ENCODE measurements at places on chromosomes 11 and 22. TPM values are rescaled to one million over a fixed set of nuclear protein-coding genes. Genes with fewer than 3 reads are reported as not detected.
A peak's percentile ranks its signal among the peaks of the same experiment; 100 is the strongest.

GRCh38 chr22:44329179-44329796 is 16.5 kb upstream of the SHISAL1 start:
- H3K27me3 ChIP-seq, result no peaks in the 10 kb centered on the region
- no peaks in the 10 kb centered on the region for H3K36me3 ChIP-seq
- H3K4me3 ChIP-seq, result no peak overlapping the region
- H3K27ac ChIP-seq, result no peak overlapping the region
- DNase-seq, result no peak

DNA sequence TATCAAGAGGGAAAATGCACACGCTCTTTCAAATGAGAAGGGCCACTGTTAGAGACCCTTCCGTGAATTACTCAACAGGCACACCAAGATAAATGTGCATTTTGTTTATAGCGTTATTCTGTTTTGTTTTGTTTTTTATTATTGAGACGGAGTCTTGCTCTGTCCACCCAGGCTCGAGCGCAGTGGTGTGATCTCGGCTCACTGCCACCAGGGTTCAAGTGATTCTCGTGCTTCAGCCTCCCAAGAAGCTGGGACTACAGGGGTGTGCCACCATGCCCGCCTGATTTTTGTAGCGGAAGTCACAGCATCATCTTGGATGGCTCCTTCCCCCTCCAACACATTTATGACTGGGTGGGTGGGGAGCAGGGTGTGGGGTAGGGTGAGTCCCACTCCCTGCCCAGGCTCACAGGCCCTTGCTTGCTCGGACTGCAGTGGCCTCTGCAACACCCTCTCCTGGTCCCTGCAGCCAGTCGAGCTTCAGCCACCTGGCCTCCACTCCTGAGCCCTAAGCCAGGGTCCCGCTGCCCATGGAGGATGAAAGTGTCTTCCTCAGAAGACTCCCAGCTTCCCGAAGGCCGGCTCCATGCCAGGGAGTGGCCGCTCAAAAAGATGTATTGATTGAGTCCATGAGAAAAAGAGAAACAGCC is 68.0 kb downstream of the RTL6 start:
- DNase-seq, result peak; percentile 69
- no peaks in the 10 kb centered on the region for H3K4me1 ChIP-seq
- H3K36me3 ChIP-seq, result no peaks in the 10 kb centered on the region

- H3K36me3 ChIP-seq, result no peaks in the 10 kb centered on the region
- no peak overlapping the region for H3K27ac ChIP-seq
- H3K4me3 ChIP-seq, result no peak overlapping the region
- H3K4me1 ChIP-seq, result peaks cover 1% of the 10 kb centered on the region
- no peak for DNase-seq
- H3K27me3 ChIP-seq, result no peaks in the 10 kb centered on the region
Measured at GRCh38 chr11:20362481-20362880, 1.0 kb upstream of the HTATIP2 start.

- H3K4me3 ChIP-seq, result no peak overlapping the region
- no peak for DNase-seq
- H3K27me3 ChIP-seq, result no peaks in the 10 kb centered on the region
- no peaks in the 10 kb centered on the region for H3K36me3 ChIP-seq
Measured at GRCh38 chr22:40189997-40190396, 12.3 kb downstream of the TNRC6B start.

- no peaks in the 10 kb centered on the region for H3K36me3 ChIP-seq
- H3K27me3 ChIP-seq, result no peaks in the 10 kb centered on the region
- no peak for DNase-seq
- H3K4me3 ChIP-seq, result no peak overlapping the region
- no peaks in the 10 kb centered on the region for H3K4me1 ChIP-seq
Measured at GRCh38 chr11:80700386-80700785, 1259.6 kb upstream of the TENM4 start.

GRCh38 chr11:29131055-29131454 is 885.8 kb downstream of the KCNA4 start:
- H3K36me3 ChIP-seq, result no peaks in the 10 kb centered on the region
- no peaks in the 10 kb centered on the region for H3K27me3 ChIP-seq
- no peak overlapping the region for H3K4me3 ChIP-seq
- H3K27ac ChIP-seq, result no peak overlapping the region

DNA sequence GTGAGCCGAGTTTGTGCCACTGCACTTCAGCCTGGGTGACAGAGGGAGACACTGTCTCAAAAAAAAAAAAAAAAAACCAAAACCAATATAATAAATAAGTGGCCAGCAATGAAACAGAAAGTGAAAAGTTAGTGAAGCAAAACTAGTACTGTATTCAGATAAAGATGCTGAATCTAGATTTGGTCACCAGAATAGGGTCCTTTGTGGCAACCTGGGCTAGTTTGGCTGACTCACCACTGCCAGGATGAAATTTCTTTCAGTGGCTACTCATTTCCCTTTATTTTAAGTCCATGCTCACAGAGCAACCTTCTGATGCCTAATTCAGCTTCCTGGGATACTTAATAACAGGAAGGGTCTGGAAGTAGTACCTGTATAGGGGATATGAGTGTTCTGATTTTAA is 26.0 kb downstream of the LIMK2 start:
- no peaks in the 10 kb centered on the region for H3K36me3 ChIP-seq
- H3K4me3 ChIP-seq, result no peak overlapping the region
- DNase-seq, result no peak
- H3K27ac ChIP-seq, result no peak overlapping the region
- no peaks in the 10 kb centered on the region for H3K27me3 ChIP-seq
- H3K4me1 ChIP-seq, result no peaks in the 10 kb centered on the region

GRCh38 chr11:88354912-88355311 is 17.4 kb upstream of the CTSC start:
- no peak overlapping the region for H3K4me3 ChIP-seq
- no peak for DNase-seq
- H3K4me1 ChIP-seq, result no peaks in the 10 kb centered on the region
- no peaks in the 10 kb centered on the region for H3K36me3 ChIP-seq
- H3K27me3 ChIP-seq, result no peaks in the 10 kb centered on the region

DNA sequence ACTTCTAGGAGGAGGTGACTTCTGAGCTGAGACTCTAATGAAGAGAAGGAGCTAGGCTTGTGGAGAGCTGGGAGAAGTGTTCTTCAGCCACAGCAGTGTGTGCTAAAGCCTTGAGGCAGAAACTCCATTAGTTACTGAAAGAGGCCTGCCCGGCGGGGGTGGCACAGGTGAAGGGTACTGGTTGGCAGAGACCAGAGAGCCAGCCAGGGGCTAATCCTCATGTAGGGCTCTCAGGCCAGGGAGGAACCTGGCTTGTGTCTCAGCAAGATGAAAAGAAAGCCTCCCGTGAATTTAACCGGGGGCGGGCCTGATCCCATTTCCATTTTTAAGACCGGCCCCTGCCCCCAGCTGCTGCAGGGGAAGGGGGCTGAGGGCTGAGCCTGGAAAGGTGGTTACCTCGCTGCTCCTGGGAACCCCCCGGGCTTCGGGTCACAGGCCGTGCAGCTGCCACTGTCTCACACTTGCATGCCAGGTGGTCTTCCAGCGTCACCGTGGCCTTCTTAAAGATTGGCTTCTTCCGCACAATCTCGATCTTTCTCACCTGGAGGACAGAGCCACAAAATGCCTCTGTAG is 15.0 kb downstream of the PDGFB start:
- no peak overlapping the region for H3K27ac ChIP-seq
- H3K4me3 ChIP-seq, result no peak overlapping the region
- no peak for DNase-seq
- no peaks in the 10 kb centered on the region for H3K4me1 ChIP-seq
- no peaks in the 10 kb centered on the region for H3K36me3 ChIP-seq
- H3K27me3 ChIP-seq, result no peaks in the 10 kb centered on the region

GRCh38 chr11:74860743-74861142 is 88.1 kb downstream of the XRRA1 start:
- no peak for DNase-seq
- no peaks in the 10 kb centered on the region for H3K27me3 ChIP-seq
- H3K36me3 ChIP-seq, result peaks cover 11% of the 10 kb centered on the region
- no peak overlapping the region for H3K4me3 ChIP-seq

DNA sequence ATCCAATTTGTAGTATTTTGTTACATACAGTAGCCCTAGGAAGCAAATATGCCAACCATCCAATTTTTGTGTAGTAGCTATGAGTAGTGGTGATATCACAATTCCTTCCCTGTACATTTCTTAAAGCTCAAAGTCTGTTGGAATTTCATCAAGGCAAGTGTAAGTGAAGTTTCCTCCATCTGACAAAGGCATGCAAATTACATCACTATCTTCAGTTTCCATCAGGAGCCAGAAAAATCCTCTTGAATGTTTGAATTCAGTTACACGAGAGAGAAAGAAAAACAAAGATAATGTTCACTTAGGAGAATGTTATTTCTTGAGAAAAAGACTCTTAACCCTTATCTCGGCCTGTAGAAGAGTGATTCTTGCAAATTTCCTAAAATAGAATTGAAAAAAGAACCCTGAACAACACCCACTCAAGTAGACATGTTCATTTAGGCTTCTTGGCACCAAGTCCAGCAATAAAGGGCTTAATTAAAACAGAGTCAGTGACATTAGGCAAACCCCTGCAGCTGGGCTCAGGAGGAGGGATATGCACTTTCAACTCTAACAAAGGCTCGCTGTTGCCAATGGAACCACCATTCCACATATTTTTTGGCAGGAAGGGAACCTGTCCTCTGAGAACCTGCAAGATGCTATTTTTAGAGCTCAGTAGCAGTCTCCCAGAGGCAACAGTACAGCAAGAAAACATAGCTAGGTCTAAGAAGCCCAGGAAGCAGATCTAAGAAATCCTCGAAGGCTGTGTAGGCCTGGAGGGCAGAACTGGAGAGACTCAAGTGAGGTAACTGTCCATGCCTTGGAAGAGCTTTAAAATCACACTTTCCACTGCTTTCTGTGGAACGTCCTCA is 144.6 kb downstream of the CCDC81 start:
- no peaks in the 10 kb centered on the region for H3K27me3 ChIP-seq
- DNase-seq, result no peak
- H3K36me3 ChIP-seq, result no peaks in the 10 kb centered on the region
- peak overlapping the region; percentile 48 for H3K27ac ChIP-seq
- H3K4me1 ChIP-seq, result peaks cover 21% of the 10 kb centered on the region
- H3K4me3 ChIP-seq, result no peak overlapping the region

DNA sequence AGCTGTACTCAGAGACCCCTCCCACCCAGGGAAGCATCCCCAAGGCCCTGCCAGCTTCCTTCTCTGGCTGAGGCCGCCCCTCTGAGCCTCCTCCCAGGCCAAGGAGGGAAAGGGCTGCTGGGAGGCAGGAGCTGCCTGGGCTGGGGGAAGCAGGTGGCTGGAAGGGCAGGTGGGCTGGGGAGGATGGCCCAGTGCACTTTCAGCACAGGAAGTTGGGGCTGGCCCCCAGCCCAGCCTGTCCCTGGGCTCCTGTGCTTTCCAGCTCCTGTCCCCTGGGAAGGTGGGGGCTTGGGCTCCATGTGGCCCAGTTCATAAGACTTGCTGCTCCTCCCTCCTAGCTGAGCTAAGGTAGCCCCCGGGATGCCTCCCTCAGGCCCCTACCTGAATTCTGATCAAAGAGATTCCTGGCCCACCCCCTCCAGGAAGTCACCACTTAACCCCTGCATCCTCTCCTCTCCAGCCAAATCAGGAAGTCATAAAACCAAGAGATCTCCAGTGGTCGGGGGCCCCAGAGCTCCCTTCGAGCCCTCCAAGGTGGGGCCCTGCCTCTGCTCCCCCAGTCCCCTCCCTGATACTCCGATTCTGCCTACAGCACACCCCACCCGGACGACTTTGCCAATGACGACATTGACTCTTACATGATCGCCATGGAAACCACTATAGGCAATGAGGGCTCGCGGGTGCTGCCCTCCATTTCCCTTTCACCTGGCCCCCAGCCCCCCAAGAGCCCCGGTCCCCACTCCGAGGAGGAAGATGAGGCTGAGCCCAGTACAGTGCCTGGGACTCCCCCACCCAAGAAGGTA is 4.9 kb downstream of the PPP1CA start:
- DNase-seq, result no peak
- peaks cover 7% of the 10 kb centered on the region for H3K36me3 ChIP-seq
- no peaks in the 10 kb centered on the region for H3K4me1 ChIP-seq
- no peak overlapping the region for H3K4me3 ChIP-seq
- H3K27ac ChIP-seq, result no peak overlapping the region

GRCh38 chr11:42249401-42249800 is 789.9 kb upstream of the LRRC4C start:
- no peak for DNase-seq
- no peaks in the 10 kb centered on the region for H3K36me3 ChIP-seq
- no peaks in the 10 kb centered on the region for H3K27me3 ChIP-seq
- H3K4me3 ChIP-seq, result no peak overlapping the region
- H3K27ac ChIP-seq, result no peak overlapping the region

DNA sequence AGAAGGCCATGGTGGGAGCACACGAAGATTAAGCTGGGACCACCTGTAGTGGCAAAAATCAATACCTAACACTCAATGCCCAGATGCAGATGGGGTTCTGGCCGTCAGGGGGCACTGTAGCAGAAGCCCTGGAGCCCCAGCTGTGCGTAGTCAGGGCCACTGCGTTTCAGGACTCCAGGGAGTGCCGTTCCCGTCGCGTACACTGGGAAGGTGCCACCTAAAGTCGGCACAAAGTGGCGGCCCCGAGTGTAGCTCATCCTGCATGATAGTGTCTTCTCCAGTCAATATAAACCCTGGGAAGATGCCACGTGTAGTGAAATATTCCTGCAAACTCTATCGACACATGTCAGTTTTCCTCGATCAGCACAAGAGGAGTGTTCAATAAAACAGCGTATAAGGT is 123.8 kb upstream of the NTM start:
- H3K4me3 ChIP-seq, result no peak overlapping the region
- no peaks in the 10 kb centered on the region for H3K4me1 ChIP-seq
- no peaks in the 10 kb centered on the region for H3K36me3 ChIP-seq

- H3K4me3 ChIP-seq, result no peak overlapping the region
- no peaks in the 10 kb centered on the region for H3K27me3 ChIP-seq
- no peaks in the 10 kb centered on the region for H3K36me3 ChIP-seq
Measured at GRCh38 chr11:113393501-113393985, 6.0 kb downstream of the ANKK1 start.

- no peak for DNase-seq
- H3K27me3 ChIP-seq, result no peaks in the 10 kb centered on the region
- no peaks in the 10 kb centered on the region for H3K4me1 ChIP-seq
- H3K4me3 ChIP-seq, result no peak overlapping the region
Measured at GRCh38 chr11:8693555-8693954, 11.0 kb downstream of the RPL27A start.

DNA sequence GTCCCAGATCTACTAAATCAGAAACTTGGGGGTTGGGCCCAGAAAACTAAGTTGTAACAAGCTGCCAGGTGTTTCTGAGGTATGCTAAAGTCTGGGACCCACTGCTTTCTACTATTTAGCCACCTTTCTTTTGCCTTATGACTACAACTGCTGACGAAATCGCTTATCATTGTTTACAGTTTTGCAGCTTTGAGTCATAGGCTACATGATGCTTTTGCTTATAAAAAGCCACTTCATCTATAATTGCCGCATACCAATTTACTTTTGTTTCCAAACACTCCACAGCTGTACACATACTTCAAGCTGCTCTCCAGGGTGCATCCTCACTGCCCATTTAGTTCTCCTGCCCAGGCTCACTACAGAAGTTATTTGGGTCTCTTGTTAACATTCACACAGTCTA is 144.7 kb downstream of the ENTHD1 start:
- H3K36me3 ChIP-seq, result no peaks in the 10 kb centered on the region
- DNase-seq, result no peak
- no peak overlapping the region for H3K27ac ChIP-seq

NOX4 gene
- 46.1 TPM for total RNA-seq

LRRC56 gene
- total RNA-seq, result 1.3 TPM

KDM4E gene
- total RNA-seq, result not detected

CARNS1 gene
- 9.3 TPM for total RNA-seq

All from aorta (tissue), 5 donors.